Pulmonary artery endothelial cell (primary cell): ENCODE measurements at places on chromosomes 3 and 15. TPM values are rescaled to one million over a fixed set of nuclear protein-coding genes. Genes with fewer than 3 reads are reported as not detected.

NCK1 gene
- total RNA-seq = 57.3 and 106 TPM in 2 replicates

CFAP100 gene
- not detected in 2 replicates for total RNA-seq

C3orf70 gene
- total RNA-seq = 0.42 and 0.99 TPM in 2 replicates

NANOGP8 gene
- total RNA-seq = not detected in 2 replicates
